T-helper 22 cell (primary cell): ENCODE measurements at places on chromosomes 5 and 9.

DNA sequence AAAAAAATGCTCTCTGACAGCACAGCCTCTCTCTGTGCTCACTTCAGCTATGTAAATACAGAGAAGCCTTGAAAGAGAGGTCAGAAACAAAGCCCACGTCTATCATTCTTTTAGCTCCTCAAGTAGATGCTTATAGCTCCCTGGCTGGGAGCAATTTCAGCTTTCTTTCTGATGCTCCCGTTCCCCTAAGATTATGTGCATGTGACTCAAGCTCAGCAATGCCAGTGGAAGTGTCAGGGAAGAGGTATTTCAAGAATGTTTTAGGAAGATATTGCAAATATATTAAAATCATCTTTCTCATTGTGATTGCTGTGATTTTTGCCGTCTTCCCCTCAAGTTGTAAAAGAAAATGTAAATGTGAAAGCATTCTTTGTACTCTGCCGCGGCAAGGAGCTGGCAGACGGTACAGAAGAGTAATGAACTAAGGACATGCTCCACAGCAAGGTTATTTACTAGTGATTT, 1353.7 kb upstream of the ACO1 start:
- DNase-seq = no peak

- no peak for DNase-seq
Observed at GRCh38 chr9:124307379-124308030, 49.8 kb downstream of the NEK6 start.

GRCh38 chr5:119274030-119274766, 81.6 kb upstream of the TNFAIP8 start:
- DNase-seq = no peak

GRCh38 chr5:170532935-170533334, 29.1 kb downstream of the KCNIP1 start:
- no peak for DNase-seq

- DNase-seq = no peak
Observed at GRCh38 chr5:157870837-157871834, 12.2 kb upstream of the CLINT1 start.

DNA sequence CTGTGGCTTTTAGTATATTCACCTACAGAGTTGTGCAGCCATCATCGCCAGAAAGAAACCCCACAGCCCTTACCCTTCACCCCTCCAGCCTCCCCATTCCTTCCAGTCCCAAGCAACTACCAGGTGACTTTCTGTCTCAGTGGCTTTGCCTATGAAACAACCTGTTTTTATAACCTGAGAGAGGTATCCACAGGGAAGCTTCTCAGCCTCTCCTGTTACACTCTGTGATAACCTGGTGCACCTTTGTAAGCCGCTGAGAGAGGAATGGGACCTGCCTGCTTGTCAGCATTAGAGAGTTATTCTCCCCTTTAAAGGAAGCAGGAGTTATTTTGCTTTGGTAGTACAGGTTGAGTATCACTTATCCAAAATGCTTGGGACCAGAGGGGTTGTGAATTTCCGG, 93.6 kb downstream of the TRIO start:
- no peak for DNase-seq

DNA sequence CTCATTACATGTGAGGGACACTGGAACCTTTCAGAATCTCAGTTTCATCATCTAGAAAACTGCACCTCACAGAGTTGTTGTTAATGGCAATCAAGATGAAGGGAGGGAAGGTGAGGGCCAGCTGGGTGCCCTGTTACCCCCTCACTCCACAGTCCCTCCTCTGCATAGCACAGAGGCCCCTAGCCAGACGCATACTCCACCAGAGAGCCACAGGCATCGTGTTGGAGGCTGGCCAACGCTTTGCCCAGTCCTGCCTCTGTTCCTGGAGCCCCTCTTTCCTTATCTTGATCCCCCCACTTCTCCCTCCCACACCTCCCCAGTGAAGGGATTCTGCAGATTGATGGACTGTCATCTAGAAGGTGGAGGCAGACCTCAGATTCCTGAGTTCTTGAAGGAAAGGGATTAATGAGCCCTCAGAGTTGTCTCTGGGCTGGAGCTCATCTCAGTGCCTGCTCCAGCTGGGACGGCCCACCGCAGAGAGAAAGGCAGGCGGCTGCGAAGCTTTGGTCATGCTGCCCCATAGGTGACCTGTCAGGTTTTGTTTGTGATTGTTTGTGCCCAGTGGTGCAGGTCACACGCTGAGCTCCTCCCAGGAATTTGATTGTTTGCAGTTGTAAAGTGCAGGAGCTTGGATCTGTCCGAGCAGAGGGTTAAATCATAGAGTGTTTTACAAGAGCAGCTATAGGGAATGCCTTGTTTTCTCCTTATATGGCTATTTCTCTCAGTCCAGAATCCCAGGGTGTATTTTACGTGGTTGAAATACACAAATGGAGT, 487.3 kb downstream of the CCDC171 start:
- no peak for DNase-seq

DNA sequence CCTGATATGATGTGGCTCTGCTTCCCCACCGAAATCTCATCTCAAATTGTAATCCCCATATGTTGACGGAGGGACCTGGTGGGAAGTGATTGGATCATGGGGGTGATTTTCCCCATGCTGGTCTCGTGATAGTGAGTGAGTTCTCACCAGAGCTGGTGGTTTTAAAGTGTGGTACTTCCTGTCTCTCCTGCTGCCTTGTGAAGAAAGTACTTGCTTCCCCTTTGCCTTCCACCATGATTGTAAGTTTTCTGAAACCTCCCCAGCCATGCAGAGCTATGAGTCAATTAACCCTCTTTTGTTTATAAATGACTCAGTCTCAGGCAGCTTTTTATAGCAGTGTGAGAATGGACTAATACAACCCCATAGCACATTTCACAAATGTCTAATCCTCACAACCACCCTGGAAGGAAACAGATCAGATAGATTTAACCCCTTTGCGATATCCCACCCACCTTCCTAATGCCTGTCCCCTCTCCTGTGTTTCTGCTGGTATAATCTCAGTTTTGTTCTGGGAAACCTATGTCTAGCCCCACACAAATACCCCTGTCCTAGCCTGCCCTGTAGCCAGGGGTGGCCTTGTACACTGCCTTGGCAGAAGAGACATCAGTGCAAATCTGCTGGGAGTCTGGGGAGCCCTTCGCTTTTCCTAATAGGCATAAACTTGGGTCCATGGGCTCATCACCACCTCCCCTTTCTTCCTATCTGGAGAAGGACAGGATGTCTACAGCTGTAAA, 157.0 kb upstream of the RAI14 start:
- no peak for DNase-seq

DNA sequence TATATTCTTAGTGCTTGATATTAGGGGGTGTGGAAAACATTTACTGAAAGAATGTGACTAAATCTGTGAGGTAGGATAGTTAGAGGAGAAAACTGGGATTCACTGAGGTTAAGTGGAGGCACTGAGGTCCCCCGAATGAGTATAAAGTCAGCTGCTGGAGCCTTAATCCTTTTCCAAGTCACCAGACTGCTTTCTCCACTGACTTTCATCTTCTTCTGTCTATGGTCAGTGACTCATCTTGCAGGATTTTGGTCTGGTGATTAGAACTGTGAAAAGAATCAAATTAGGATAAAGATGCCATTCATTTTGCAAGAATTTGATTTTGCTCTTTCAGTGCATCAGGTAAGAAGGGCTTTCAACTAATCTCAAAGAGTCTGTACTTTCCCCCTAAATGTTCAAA, 89.3 kb upstream of the ALDH1A1 start:
- DNase-seq = no peak

DNA sequence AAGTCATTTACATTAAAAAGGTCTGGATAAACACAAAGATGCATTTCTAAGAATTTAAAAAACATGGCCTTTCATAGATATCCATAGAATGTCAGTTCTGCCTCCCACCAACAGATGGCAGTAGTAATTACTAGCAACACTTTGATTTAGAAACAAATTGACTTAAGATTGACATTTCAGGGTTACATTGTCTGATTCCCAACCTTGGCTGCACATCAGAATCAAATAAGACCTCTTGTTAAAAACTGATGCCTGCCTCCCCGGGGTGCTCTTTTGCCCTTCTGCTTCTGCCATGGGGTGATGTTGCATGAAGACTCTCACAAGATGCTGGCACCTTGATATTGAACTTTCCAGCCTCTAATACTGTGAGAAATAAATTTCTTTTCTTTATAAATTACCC, 146.2 kb upstream of the GPR151 start:
- DNase-seq = no peak

DNA sequence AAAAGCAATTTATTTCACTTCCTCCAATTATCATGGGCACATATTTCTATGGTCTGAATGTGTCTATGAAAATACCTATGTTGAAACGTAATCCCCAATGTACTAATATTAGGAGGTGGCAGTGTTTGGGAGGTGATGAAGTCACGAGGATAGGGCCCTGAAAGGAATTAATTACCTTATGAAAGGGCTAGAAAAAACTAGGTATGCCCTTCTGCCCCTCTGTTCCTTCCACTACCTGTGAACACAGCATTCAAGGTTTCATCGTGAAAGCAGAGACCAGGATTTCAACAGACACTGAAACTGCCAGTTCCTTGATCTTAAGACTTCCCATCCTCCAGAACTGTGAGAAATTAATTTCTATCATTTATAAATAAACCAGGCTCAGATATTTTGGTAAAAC, 1037.1 kb upstream of the C9orf72 start:
- no peak for DNase-seq

DNA sequence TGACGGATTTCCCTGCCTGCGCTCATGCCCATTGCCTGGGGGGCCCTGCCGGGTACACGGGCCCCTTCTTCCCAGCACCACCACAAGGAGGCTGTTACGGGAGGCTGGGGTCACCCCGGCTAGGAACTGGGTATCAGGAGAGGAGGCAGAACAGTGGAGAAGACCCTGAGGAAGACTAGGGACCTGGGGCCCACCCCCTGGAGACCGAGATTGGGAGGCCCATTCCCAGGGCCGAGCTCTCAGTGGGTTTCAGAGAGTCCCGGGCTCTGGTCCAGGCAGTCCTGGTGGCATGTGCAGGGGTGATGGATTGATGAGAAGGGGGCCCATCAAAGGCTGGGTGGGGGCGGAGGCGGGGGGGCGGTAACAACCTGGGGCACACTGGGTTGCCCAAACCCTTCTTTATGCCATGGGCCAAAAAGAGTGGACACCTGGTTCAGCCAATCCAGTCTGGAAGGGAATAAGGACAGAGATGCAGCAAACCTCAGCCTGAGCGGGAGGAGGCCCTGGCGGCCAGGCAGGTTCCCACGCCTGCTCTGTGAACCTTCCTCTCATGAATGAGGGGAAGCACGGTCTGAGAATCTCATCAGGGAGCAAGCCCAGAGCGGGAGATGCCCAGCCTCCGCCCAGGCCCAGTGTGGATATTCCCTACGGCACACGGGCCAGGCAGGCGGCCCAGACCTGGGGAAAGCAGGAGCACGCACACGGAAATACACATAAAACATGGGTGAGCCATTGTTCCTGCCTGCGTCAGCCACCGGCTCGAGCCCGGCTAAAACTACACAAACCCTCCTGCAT, 785 bp upstream of the P4HA2 start:
- no peak for DNase-seq

GRCh38 chr5:138803285-138803684, 50.1 kb downstream of the CTNNA1 start:
- no peak for DNase-seq

DNA sequence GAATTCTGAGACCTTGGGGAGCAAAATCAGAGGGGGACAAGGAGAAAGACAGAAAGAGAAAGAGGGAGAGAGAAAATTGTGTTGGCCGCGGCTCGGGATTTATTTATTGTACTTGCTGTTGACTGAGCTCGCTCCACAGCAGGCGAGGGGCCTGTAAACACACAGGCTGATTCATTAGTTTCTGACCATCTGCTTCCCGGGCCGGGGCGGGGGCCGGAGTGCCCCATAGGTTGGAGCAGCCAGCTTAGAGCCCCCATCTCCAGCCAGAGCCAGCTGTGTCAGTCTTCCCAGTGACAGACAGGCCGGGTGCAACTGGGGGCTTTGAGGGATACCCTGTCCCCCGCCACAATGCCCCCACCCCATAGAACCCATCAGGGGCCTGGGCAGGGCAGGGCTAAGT, 30.9 kb downstream of the NTNG2 start:
- DNase-seq = no peak

GRCh38 chr9:34378376-34379060, 1.8 kb upstream of the MYORG start:
- DNase-seq = no peak

DNA sequence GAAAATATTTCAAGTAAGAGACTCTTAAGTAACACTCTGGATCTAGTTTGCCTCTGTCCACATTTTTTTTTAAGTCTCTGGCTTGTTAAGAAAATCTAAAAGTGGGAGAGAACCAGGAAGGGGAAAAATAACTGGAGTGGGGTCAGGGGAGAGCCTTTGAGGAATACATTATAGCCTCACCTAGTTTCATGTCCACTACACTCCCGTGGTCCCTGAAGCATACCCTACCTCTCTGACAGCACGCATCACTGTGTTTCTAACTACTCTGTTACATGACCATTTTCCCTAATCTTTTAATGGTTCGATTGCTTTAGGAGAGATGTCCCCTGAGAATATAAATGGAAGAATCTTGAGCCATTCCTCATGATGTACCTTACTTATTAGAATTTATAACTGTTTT, 318.3 kb downstream of the TMEM167A start:
- DNase-seq = no peak

DNA sequence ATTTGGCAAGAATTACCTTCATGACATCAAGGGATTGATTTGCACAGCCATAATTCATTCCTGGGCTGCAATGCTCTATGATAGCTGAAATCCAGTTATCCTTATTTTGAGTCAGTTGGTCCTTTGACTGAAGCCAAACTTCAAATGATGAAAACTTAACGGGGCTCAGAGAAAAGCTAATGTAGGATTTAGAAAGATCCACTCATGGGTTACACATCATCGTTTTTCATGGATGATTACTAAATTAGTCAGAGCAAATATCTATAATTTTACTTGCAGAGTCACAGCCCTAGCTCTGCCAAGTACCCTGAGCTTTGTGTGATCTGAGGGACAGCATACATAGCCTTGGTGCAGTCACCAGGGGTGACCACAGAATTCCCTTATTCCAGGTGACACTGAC, 27.3 kb upstream of the MUSK start:
- no peak for DNase-seq

- DNase-seq = no peak
Observed at GRCh38 chr9:114235033-114235661, 79.8 kb downstream of the COL27A1 start.

GRCh38 chr5:119355244-119355638, 578 bp upstream of the TNFAIP8 start:
- DNase-seq = no peak

- DNase-seq = no peak
Observed at GRCh38 chr5:76456258-76456657, 53.2 kb downstream of the IQGAP2 start.

GRCh38 chr5:9112520-9113291, 433.2 kb downstream of the SEMA5A start:
- no peak for DNase-seq

DNA sequence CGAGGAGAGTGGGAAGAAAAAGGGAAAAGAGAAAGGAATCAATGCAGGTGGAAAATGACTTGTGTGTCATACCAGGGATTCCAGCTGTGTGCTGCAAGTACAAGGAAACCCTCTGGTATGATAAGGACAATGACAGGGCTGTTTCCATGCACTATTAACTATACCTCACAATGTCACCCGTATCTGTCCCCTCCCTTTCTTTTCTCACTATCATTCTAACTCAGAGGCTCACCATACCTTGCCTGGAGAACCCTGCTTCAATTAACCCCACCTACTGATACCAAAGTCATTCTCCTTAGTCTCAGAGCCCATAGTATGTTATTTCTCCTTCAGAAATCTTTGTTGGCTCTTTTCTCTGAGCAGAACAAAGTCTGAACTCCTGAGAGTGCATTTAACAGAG, 236.2 kb upstream of the NREP start:
- DNase-seq = no peak
